ENCODE measurements at places on chromosomes 7 and 10.

DNA sequence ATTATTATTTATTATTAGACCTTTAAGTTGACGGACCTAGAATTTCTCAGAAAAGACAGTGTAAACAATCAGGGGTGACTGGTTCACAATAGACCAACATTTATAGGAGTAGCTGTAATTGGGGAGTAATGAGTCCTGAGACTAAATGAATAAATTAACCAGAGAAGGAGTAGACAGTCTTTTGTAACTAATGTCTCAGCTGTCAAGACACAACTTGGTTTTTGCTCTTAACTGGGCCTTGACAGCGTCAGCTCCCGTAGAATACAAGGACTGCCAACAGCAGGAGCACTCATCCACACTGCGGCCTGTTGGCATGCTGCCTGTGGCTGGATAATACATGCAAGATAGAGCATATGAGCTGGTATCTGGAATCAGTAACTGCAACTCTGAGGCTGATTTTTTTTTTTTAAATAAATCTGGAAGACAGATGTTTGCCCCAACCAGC lies 123.9 kb downstream of the CACNA2D1 start:
- DNase-seq = no peak

DNA sequence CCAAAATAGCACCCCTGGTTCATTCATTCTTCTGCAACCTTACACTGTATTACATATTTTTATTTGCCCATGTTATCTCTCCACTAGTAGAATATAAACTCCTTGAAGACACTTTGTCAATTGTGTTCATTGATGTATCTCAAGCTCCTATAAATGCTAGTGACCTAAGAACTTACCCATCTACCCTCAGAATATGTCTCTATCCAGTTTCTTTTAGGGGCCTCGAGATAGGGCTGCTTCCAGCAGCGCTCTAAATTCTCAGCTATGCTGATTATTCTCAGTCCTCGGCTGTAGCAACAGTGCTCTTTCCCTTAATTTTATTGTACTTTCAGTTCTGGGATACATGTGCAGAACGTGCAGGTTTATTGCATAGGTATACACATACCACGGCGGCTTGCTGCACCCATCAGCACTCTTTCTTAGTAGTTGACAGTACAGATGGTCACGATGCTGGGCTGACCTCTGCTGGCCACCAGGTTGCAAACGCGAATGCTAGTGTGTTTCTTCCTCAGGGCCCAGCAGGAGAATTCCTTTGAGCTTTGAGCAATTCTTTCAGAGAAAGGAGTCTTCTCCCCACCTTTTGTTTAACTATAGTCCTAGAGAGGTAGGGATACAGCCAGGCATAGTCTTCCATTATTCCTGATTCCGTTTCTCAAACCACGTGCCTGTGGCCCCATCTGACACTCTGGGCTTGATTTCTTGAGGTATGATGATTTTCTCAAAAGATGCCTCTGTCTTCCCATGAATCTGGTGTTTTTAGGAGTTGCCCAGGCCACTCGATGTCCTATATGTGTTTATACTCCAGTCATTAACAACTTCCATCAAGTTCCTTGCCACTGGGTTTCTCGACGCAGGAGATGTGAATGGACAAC lies 49.1 kb upstream of the CDC14C start:
- DNase-seq = no peak

DNA sequence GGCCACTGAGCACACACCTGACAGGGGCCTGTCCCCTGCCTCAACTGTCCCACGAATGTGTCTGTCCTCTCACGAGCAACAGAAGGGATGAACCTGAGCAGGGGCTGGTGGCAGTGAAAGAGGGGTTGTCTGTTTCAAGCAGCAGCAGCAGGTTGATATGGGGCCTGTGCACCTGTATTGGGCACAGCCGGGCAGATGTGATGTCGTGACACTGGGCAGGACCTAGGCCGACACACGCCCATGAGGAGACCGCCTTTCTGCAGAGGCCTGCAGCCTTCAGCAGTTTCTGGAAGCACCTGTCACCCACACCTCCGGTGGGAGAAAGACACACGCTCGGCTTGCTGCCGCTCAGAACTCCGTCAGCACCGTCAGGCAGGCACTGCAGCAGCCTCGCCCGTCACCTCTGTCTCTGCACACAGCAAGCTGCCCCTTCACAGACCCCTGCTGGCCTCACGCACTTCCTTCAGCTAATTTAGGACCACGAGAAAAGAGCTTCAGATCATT lies 48.5 kb downstream of the AMZ1 start:
- DNase-seq = no peak

DNA sequence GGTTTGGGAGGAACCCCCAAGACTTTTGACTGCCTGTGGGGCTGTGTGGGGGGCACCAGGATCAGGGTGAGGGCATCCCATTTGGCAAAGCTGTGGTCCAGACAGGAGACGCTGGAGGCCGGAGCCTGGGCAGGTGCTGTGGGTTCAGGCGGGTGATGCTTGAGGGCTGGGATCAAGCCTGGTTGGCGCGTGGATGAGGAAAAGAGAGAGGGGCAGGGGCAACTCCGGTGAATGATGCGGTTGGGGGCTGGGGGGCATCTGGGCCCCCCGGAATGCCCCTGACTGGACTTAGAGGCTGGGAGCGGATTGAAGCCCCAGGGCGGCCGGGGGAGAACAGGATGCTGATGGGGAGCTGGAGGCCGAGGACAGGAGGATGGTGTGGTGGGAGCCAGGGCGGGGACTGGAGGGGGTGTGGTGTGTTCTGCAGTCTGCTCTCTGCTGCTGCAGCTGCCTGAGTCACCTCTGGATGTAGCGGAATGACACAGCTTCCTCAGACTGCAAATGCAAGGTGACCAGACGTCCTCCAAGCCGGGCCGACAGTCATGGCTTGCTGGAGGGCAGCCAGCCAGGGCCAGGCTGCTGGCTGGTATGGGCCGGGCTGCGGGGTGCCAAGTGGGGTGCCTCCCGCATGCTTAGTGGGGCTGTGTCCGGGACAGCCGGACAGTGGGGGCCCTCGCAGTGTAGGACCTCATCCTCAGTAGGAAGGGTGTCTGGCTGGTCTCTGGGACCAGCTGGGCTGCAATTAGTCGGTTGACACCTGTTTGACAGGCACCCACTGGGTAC lies 3.2 kb downstream of the MAFK start:
- DNase-seq = no peak

DNA sequence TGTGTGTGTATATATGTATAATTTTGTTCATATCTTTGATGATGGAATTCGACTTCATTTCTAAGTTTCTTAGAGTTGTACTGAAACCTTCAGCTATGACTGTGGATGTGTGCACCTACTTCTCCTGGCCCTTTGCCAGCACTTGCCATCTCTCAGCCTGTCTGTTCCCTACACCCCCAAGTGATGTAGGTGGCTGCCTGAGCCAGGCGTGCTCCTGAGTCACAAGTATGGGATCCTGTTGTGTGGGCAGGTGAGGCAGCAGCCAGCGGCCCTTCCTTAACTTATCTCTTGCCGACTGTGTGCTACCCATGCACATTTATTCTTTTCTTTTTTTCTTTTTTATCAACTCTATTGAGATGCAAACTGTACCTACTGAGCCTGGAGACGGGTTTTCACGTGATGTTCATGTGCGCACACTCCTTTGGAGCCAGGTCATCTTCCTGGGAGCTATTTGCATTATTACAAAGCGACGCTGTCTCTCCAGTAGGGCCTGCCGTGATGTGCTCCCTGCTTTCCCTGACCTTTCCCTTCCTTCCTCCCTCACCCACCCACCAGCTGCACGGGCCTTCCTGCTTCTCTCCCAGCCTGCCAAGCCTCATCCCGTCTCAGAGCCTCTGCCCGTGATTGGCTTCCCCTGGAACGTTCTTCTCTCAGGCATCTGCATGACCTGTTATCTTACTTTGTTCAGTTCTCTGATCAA lies 31.3 kb upstream of the GALNT11 start:
- DNase-seq = no peak

DNA sequence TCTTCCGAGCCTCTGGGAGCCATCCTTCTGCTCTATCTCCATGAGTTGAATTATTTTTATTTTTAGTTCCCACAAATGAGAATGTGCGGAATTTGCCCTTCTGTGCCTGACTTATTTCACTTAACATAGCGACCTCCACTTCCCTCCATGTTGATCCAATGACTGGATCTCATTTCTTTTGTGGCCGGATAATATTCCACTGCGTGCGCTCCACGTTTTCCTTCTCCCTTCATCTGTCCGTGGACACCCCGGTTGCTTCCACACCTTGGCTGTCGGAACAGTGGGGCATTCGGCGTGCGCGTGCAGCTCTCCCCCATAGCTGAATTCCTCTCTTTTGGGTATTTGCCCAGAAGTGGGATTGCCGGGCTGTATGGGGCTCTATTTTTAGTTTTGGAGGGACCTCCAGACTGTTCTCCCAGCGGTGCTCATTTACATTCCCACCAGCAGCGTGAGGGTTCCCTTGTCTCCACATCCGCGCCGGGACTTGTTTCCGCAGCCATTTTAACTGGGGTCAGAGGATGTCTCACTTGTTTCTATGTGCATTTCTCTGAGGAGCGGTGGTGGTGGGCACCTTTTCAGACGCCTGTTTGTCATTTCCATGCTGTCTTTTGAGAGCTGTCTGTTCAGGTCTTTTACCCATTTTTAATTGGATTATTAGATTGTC lies 51.0 kb upstream of the SUN1 start:
- no peak for DNase-seq

DNA sequence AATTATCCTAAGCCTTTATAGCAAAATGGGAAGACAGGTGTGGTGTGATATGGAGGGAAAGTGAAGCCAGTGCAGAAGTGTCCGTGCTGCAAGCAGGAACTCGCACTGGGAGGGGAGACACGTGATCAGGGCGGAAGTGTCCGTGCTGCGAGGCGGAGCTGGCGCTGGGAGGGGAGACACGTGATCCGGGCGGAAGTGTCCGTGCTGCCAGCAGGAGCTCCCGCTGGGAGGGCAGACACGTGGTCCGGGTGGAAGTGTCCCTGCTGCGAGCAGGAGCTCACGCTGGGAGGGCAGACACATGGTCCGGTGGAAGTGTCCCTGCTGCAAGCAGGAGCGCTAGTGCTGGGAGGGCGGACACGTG lies 40.5 kb upstream of the PRKAR1B start:
- DNase-seq = no peak

- no peak for DNase-seq
These were observed 288.5 kb downstream of the GRID1 start for GRCh38 chr10:86077871-86078638.

GRCh38 chr7:25854059-25854458 lies 297.9 kb upstream of the NFE2L3 start:
- no peak for DNase-seq

DNA sequence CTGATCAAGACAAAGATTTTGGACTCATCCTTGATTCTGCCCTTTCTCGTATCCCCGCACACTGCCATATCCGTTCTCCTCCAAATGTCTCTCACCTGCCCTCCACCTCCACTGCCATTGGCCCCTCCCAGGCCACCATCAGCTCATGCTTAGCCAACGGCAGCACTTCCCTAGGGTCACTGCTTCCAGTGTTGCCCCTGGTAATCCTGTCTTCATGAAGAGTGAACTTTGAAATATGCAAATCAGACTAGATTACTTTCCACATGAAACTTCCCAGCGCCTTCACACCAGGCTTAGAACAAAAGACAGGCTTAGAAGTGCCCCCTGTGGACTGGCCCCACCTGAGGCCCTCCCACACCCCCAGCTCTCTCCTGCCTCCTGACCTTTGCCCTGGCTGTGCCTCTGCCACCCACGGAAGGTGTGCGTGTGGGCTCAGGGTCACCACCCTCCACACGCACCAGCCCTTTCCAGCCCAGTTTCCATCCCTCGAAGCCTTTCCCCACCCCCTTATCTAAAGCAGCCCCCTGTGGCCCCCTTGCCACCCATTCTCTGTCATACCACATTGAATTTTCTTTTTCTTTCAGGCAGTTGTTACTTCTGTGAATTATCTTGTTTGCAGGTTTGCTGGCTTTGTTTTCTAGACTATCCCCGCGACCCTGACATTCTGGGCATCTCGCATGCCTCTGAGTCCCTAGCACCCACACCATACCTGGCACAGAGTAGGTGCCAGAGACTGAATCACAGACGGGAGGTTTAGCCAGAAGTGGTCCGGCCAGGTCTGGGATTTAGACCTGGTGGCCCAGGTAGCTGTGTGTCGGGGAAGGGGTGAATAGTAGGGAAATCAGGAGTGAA lies 26.8 kb upstream of the C10orf53 start:
- no peak for DNase-seq

DNA sequence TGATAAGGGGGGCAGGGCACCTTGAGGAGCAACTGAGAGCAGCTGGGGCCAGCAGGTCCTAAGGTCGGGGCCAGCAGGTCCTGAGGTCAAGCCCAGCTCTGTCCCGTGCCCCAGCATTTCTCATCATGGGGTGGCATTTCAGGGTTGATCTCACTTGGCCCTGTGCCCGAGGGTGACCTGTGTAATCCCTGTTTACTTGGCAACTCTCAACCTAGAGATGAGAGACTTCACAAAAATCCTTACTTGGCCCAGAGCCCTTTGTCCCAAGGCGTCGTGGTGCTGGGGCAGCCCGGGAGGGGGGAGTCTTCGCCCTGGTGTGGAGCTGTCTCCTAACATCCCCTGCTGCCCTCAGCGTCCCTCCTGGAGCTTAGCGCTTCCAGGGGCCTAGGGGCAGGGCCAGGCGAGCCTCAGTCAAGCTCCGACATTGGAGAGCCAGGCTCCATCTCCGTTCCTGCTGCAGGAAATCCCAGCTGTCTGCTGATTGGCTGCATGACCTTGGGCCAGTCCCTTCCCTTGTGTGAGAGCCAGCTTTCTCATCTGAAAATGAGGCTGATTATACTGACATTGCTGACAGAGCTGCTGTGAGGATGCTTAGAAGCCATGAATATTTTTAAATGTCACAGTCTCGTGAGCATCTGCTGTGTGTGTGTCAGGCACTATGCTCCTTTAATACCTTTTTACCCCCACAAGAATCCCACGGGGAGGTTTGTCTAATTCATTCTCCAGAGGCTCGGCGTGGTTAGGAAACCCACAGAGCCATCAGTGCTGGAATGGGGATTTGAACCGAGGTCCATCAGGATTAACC lies 94.3 kb downstream of the ZMIZ1 start:
- DNase-seq = no peak

GRCh38 chr7:138727336-138728099 lies 26.4 kb upstream of the SVOPL start:
- no peak for DNase-seq

GRCh38 chr7:85829817-85830432 lies 643.1 kb upstream of the SEMA3D start:
- no peak for DNase-seq

DNA sequence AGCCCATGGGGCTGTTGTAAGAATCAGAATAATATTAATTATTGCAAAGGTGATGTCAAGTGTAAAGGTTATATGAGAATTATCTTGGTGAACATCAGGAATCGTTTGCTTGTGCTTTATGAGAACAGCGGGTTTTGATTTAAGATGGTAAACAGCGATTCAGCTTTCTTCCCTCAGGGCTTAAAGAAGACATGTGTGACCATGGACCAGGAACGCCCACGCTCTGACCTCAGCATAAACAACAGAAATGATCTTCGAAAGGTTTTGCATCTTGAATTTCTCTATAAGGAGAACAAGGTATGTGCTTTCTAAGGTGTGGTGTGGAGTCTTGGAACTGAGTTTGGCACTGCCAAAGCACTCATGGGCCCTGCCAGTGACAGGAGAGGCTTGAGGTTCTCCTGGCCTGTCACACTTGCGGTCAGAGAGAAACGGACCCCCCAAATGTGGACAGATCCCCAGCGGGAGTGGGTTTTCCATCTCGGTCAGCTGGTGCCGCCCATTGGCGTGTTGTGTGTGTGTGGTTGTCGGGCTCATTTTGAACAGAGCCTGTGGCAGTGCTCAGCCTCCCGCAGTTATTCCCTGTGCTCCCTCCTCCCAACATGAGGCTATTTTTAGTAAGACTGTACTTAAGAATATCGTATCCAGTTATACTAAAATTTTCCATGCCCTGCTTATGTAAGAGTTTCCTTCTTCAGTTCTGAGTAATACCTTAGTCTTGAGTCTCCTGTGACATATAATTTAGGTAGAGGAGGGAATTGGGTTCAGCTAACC lies 7.2 kb downstream of the MINDY4 start:
- DNase-seq = no peak

GRCh38 chr10:27884185-27884641 lies 114.7 kb downstream of the ODAD2 start:
- DNase-seq = no peak
